Activated CD8-positive, alpha-beta memory T cell treated with anti-CD3 and anti-CD28 coated beads for 1 hour (primary cell): ENCODE measurements at places on chromosomes 3 and 15.

DNA sequence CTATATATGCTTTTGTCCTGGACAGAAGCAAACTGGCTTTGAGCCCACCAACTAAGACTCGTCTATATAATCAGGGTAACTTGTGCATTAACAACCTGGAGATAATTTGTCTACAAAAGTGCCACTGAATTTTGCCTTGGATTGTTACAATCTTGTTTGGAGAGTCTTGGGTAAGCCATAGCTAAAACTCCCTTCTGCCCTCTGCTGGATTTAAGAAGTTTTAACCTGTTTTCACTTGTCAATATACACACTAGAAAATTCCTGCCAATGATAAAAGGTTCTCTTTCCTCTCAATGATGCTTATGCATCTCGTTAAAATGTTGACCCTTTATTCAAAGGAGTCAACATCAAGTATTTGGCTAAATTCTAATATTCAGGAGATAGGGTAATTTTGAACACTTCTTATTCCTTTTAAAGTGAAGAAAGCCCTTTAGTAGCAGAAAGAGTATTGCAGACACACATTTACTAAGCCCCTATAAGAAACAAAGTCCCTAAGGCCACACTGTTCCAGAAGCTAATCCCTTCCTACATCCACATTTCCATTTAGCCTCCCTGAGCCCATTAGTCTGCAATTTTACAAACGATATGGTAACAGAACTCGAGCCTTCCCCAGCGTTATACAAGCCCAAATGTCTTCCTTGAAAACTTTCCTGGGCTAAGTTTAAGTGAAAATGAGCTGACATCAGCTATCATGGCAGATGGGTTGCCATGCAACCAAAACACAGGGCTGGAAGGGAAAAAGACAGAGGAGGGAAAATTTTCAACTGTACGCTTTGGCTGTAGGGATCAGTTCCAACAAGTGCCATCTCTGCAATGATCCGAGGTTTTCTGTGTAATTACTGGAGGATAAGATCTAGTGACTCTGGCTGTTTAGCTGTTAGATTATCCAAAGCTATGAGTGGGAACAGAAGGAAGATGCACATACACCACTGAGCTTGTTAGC lies 75.9 kb upstream of the FGF12 start:
- no peak for DNase-seq

GRCh38 chr3:54366007-54366750 lies 243.8 kb downstream of the CACNA2D3 start:
- no peak for DNase-seq

DNA sequence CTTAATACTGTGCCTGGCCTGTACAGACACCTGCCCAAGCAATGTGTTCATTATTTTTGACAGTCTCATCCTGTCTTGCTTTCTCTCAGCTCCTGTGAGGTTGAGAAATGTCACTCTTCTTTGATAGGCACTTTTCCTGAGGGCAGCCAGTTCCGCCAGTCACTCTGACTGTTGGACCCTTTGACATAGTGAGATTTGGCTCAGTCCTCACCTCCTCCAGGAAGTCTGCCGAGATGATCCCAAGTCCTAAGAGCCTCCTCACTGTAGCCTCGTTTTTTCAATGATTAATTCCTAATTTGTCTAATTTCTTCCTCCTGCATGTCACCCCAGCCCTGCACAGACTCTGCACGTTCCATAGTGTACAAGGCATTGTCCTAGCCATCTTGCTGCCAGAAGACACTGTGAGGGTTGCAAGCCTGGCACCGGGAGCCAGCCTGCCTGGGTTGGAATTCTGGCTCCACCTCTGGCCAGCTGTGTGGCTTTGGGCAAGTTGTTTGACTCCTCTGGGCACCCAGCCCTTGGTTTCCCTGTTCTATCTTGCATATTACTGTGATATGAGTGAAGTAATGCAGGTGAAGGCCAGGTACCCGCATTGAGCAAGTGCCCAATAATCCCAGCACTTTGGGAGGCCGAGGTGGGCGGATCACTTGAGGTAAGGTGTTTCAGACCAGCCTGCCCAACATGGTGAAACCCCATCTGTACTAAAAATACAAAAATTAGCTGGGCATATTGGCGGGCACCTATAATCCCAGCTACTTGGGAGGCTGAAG lies 24.3 kb downstream of the RPLP1 start:
- no peak for DNase-seq

DNA sequence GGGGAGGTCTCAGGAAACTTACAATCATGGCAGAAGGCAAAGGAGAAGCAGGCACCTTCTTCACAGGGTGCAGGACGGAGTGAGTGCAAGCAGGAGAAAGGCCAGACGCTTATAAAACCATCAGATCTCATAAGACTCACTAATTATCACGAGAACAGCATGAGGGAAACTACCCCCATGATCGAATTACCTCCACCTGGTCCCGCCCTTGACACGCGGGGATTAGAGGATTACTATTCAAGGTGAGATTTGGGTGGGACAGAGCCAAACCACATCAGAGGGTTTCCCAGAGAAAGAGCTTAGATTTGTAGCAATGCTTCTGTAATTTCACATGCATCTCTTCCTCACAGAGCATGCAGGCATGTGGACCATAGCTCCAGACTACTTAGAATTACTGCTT lies 615.7 kb upstream of the UBE2E2 start:
- no peak for DNase-seq

DNA sequence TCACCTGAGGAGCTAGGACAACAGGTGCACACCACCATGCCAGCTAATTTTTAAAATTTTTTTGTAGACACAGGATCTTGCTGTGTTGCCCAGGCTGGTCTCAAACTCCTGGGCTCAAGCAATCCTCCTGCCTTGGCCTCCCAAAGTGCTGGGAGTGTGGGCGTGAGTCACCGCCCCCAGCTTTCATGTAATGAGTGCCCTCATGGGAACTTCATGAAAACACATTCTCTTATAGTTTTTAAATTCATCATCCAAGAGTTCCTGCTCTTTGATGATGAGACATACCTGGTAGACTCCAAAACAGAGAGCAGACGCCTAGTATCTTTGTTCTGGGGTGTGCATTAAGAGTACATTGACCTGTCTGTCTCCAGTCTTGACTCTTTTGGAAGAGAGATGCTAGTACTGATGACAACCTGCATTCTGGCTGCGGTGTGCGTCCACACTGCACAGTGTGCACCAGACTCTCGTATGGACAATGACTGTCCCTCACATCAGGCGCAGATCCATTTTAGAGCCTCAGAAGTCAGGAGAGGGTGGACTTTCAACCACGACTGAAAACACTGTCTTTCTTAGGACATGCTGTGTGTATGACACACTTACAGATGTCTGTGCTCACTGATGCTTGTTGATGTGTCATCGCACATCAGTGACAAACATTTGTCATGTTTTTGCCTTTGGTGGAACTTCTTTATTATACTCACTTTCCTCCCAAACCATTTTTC lies 2.0 kb downstream of the NRROS start:
- DNase-seq, result no peak

GRCh38 chr15:72760590-72761260 lies 22.8 kb downstream of the ADPGK start:
- DNase-seq, result no peak

DNA sequence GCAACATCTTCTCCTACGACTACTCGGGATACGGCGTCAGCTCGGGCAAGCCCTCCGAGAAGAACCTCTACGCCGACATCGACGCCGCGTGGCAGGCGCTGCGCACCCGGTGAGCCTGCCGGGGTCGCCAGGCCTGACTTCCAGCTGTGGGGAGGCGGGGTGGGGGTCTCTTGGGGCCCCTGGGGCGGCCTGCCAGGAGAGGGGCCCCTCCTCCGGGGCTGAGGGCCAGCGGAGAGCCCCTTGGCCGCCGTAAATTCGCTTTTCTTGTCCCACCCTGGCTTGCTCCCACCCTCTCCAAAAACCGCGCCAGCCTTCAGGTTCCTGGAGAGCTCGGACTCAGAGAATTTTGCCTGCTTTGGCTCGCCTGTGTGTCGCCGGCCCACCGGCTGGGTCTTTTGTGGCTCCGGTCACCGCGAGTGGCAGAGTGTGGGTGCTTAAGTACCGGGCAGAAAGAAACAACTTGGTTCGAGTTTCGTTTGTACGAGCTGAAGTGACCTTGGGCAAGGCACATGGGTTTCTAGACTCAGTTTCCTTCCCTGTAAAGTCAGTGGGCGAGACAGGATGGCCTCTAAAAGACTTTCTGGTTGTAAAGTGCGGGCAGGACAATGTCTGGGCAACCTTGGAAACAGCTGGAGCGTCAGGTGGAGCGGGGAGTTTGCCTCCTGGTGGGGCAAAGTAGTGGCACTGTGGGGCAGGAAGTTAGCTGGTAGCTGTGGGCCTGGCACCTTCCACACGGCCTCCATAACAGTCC lies 976 bp downstream of the ABHD17C start:
- DNase-seq, result no peak

- no peak for DNase-seq
Measured at GRCh38 chr3:173676094-173676493, 278.6 kb downstream of the NLGN1 start.
